CD8-positive, alpha-beta memory T cell (primary cell): ENCODE measurements at places on chromosomes 12 and 14. TPM values are rescaled to one million over a fixed set of nuclear protein-coding genes. Genes with fewer than 3 reads are reported as not detected.

- no peaks in the 10 kb centered on the region for H3K27me3 ChIP-seq
- no peak overlapping the region for H3K4me3 ChIP-seq
- H3K4me1 ChIP-seq: no peaks in the 10 kb centered on the region
These were observed 2.2 kb downstream of the SLC10A1 start for GRCh38 chr14:69794791-69795190.

DNA sequence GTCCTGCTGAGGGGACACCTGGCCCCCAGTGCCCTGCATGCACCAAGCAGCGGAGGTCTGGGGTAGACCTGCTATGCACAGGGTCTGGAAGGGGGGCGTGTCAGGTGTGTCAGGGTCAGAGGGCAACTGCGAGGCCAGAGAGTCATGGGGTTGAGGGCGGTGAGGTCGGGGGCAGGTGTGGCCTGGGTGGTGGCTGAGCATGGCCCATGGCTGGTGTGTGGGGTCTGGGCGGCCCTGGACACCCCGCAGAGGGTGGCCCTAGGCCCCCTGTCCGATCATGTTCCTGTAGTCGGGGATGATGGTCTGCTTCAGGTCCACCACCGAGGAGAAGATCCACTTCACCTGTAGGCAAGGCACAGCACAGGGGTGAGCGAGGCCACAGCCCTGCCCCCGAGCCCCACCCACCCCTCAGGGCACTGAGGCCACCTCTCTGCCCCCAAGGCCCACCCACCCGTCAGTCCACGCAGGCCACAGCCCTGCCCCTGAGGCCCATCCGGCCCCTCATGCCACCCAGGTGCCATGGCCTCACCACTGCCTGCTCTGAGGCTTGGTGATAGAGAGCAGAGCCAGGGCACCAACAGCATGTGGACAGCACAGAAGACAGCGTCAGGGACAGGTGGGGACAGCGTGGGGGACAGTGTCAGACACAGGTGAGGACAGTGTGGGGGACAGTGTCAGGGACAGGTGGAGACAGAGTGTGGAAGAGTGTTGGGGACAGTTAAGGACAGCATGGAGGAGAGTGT is 211.3 kb downstream of the TMEM121 start:
- no peak for DNase-seq
- H3K27me3 ChIP-seq: no peaks in the 10 kb centered on the region
- H3K4me1 ChIP-seq: no peaks in the 10 kb centered on the region

The EPYC gene
- not detected for total RNA-seq

DNA sequence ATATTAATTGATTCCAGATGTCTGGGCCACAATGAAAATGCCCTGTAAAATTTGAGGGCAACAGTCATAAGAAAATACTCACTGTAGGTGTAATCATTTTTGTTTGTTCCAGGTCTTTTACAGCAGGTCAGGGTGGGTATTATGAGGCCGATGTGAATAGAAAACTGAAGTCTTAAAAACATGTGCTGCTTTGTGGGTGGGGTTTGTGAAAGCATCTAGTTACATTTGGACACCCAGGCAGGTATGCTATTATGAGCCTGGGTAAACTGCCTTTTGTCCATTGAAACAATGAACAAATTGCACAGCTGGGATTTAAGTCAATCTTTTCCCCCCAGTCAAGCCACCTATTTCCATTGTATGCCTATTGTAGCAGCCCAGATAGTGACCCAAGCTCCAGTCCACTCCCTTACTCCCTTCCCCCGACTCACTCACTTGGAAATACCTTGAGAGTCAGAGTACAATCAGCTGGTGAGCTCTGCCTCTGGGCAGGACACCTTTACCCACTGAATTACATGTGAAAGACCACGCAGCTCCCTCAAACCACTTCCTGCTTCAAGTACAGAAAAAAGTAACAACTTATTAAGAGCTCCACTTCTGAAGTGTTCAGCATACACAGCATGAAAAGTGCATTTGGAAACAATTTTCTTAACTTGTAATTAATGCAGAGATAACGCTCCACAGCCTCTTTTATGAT is 1.8 kb downstream of the IGF1 start:
- peaks cover 25% of the 10 kb centered on the region for H3K4me1 ChIP-seq
- H3K36me3 ChIP-seq: no peaks in the 10 kb centered on the region
- DNase-seq: peak; percentile 47
- peak overlapping the region; percentile 6 for H3K27ac ChIP-seq

GRCh38 chr12:62466018-62466593 is 520 bp upstream of the MON2 start:
- no peaks in the 10 kb centered on the region for H3K36me3 ChIP-seq
- H3K4me3 ChIP-seq: peak overlapping the region; percentile 82
- peak overlapping the region; percentile 96 for H3K27ac ChIP-seq
- peaks cover 30% of the 10 kb centered on the region for H3K4me1 ChIP-seq
- DNase-seq: peak; percentile 8

The KCNH3 gene
- 2.5 TPM for total RNA-seq

DNA sequence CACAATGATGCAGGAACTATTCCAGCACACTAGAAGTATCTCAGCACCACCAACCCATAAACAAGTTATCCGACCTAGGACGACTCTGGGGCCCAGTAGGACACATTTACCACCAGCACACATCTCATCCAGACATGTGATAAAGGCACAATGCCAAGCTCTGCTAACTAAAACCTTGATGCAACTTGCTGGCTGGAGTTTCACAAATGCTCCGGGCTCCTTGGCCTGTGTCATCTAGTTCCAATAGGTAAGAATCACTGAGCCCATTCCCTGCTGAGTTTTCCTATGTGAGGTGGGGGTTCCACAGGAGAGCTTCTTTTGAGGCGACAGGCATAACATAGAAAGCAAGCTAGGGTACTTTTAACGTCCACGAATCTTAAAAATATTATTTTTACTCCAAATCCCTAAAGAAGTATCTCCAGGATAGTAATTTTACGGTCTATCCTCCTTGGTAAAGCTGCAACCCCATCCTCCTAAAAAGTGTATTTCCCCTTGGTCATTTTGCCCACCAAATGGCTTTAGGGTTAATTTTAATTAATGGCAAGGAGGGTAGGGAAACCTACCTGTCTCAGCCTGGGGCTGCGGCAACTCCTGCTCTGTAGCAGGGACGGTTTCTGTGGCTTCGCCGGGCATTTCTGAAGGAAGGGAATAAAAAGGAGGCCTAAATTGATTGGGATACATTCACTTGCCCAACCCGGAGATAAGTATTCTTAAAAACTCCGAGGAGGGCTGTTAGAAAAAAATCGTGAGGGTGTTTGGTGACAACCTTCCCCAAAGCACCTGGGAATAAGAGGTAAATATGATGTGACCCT is 1.0 kb downstream of the NACA start:
- H3K4me1 ChIP-seq: peaks cover 60% of the 10 kb centered on the region
- no peaks in the 10 kb centered on the region for H3K27me3 ChIP-seq
- H3K27ac ChIP-seq: peak overlapping the region; percentile 79
- H3K4me3 ChIP-seq: peak overlapping the region; percentile 96

The OR10AD1 gene
- total RNA-seq: not detected

- DNase-seq: no peak
- no peak overlapping the region for H3K27ac ChIP-seq
- no peak overlapping the region for H3K4me3 ChIP-seq
- no peaks in the 10 kb centered on the region for H3K36me3 ChIP-seq
- H3K4me1 ChIP-seq: no peaks in the 10 kb centered on the region
- no peaks in the 10 kb centered on the region for H3K27me3 ChIP-seq
These were observed 30.5 kb upstream of the METAP2 start for GRCh38 chr12:95443459-95443858.

GRCh38 chr12:15688838-15689625 is 100.2 kb downstream of the EPS8 start:
- no peaks in the 10 kb centered on the region for H3K27me3 ChIP-seq
- no peak for DNase-seq
- no peak overlapping the region for H3K4me3 ChIP-seq
- no peaks in the 10 kb centered on the region for H3K36me3 ChIP-seq
- H3K27ac ChIP-seq: no peak overlapping the region

DNA sequence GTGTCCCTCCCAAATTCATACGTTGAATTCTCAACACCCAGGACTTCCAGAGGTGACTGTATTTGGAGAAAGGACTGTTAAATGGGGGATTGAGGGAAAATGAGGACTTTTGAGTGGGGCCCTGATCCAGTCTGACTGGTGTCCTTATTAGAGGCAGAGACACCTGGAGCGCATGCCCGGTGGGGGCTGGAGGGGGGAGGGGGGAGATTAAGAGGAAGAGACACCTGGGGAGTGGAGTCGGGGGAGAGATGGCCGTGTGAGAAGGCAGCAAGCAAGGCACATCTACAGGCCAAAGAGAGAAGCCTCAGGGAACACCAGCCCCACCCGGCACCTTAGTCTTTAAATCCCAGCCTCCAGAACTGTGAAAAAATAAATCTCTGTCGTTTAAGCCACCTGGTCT is 209.7 kb downstream of the SLC41A2 start:
- H3K4me1 ChIP-seq: peaks cover 28% of the 10 kb centered on the region
- H3K36me3 ChIP-seq: no peaks in the 10 kb centered on the region
- no peak for DNase-seq
- no peaks in the 10 kb centered on the region for H3K27me3 ChIP-seq

The CCDC38 gene
- total RNA-seq: 0.46 TPM

- H3K27me3 ChIP-seq: no peaks in the 10 kb centered on the region
- peak overlapping the region; percentile 42 for H3K4me3 ChIP-seq
- peaks cover 56% of the 10 kb centered on the region for H3K4me1 ChIP-seq
These were observed 39.4 kb upstream of the PPP2R5C start for GRCh38 chr14:101721951-101722661.

DNA sequence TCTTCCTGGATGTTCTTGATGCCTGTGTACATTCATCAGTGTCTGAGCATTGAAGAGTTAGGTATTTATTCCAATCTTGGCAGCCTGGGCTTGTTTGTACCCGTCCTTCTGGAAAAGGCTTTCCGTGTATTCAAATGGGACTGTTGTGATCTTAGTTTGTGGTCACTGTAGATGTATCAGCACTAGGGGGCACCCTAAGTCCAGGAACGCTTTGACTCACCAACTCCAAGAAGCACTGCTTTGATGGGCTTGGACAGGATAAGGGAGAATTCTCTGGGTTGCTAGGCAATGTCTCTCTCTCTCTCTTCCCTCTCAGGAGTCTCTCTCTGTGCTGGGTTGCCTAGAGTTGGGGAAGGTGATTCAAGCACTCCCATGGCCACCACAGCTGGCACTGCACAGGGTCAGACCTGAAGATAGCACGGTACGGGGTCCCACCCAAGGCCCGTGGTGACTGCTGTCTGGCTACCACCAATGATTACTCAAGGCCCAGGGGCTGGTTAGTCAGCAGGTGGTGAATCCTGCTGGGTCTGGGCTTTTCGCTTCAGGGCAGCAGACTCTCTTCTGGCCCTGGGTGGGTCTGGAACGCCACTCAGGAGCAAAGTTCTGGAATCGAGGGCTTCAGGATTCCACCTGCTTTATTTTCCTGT is 211.1 kb upstream of the RGS6 start:
- no peaks in the 10 kb centered on the region for H3K27me3 ChIP-seq
- H3K36me3 ChIP-seq: peaks cover 12% of the 10 kb centered on the region
- no peaks in the 10 kb centered on the region for H3K4me1 ChIP-seq
- H3K4me3 ChIP-seq: no peak overlapping the region
- H3K27ac ChIP-seq: no peak overlapping the region

The FIGNL2 gene
- total RNA-seq: 0.42 TPM

The GALNT8 gene
- total RNA-seq: 0.22 TPM

The GUCY2C gene
- total RNA-seq: not detected

GRCh38 chr14:33150666-33151428 is 212.2 kb downstream of the NPAS3 start:
- DNase-seq: no peak
- no peaks in the 10 kb centered on the region for H3K36me3 ChIP-seq
- H3K4me1 ChIP-seq: no peaks in the 10 kb centered on the region
- no peak overlapping the region for H3K4me3 ChIP-seq

The HELB gene
- total RNA-seq: 14.2 TPM

DNA sequence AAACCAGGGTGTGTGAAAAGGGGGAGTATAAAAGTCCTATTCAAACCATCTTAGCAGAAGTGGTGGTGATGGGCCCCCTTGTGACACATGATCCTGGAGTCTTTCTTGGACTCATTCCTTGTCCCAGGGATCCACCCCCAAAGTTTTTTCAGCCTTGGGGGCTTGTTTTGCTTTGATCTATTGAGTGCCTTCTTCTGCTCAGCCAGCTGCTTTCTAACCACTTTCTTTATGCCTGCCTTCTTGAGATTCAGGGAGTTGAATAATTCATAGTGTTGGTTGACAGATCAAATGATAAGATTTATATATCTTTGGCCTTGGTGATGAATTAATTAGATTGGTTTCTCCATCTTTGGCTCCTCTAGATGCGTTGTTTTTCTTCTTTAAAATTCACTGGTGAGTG is 926.7 kb downstream of the DIO2 start:
- H3K4me1 ChIP-seq: no peaks in the 10 kb centered on the region
- no peak overlapping the region for H3K4me3 ChIP-seq
- H3K27me3 ChIP-seq: no peaks in the 10 kb centered on the region
- no peak overlapping the region for H3K27ac ChIP-seq
- no peaks in the 10 kb centered on the region for H3K36me3 ChIP-seq

DNA sequence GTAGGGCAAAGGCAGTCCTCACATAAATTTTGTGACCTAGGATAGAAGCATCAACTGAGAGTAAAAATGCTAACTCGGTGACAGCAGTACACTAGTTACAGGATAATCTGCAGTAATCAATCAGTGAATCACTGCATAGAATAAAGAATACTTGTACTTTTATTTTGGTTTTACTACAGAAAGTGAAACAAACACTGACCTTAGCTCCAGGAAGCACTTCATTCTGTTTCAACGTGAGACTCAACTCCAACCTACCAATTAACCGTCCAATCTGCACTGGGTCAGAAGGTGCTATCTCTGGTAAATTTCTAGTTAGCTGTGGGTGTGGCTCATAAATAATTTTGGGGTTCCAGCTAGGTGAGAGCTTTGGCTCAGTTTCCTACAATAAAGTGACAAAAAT is 21.8 kb downstream of the ATG2B start:
- H3K27me3 ChIP-seq: no peaks in the 10 kb centered on the region
- H3K36me3 ChIP-seq: no peaks in the 10 kb centered on the region

The C12orf54 gene
- total RNA-seq: not detected

The PRB2 gene
- not detected for total RNA-seq

DNA sequence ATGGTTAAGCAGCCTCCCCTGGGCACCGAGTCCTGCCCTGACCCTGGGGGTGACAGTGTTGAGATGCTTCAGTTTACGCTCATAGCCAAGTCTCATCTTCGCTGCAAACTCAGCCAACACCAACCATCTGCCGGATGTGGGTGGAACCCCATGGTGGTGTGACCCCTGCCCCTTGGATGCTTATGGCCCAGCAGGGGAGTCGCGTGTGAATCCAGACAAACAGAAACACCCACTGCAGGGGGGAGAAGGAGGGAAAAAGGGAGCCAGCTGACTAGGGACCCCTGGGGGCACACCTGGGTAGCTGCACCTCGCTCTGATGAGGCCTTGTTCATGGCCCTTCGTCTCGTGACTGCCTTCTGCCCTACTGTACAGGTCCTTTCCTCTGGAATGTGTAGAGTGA is 23.8 kb downstream of the AACS start:
- no peaks in the 10 kb centered on the region for H3K27me3 ChIP-seq
- no peak overlapping the region for H3K27ac ChIP-seq
- DNase-seq: no peak
- H3K4me3 ChIP-seq: no peak overlapping the region

- peak overlapping the region; percentile 84 for H3K27ac ChIP-seq
- H3K4me1 ChIP-seq: peaks cover 69% of the 10 kb centered on the region
- peak; percentile 75 for DNase-seq
- H3K27me3 ChIP-seq: no peaks in the 10 kb centered on the region
- H3K4me3 ChIP-seq: peak overlapping the region; percentile 67
These were observed 3.2 kb downstream of the MLXIP start for GRCh38 chr12:122081697-122082221.
